Right atrium auricular region (tissue), 2 donors: ENCODE measurements at places on chromosomes 2 and 18. TPM values are rescaled to one million over a fixed set of nuclear protein-coding genes. Genes with fewer than 3 reads are reported as not detected.

Gene IL1F10
- not detected for total RNA-seq

Gene FEV
- not detected for total RNA-seq

DNA sequence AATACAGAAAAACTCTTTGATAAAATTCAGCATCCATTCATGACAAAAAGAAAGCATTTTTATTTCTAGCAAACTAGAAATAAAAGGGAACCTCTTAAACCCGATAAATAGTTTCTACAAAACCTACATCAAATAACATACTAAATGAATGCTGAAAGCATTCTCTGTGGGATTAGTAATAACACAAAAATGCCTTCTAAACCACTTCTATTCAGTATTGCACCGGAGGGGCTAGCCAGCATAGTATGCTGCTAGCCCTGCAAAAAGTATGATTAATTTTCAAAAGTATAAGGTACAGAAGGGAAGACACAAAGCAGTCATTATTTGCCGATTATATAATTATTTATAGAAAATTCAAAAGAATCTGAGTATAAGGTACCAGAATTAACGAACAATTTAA, 145.2 kb downstream of the DTNB start:
- no peaks in the 10 kb centered on the region for H3K36me3 ChIP-seq
- no peak for DNase-seq
- no peak overlapping the region for H3K27ac ChIP-seq
- H3K4me1 ChIP-seq = no peaks in the 10 kb centered on the region

DNA sequence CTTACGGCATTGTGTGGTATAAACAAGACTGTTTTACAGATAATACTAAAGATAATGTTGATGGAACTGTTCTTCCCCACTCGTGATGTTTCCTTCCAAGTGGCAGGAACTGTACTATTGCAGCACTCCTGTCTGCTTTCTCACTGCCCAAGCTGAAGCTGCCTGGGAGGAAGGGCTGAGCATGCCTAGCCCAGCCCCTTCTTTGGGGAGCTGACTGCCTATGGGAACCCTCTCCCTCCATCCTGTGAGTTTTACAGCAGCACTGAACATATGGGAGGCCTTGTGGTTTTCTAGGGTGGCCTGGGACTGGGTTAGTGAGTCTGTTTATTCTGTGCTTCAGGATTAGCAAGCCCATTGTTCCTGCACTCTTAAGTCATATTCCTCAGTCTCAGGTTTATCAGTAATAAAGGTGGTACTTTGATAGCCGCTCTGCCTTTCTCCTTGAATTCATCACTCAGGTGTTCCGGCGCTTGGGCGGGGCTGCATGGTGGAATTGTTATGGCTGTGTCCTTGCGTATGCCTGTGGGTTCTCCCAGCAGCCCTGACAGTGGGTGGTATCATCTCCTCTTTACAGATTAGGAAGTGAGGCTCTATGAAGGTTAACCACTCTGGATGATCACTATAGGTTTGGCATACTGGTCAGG, 379.7 kb downstream of the PTPRM start:
- peak overlapping the region; percentile 26 for H3K4me3 ChIP-seq
- H3K27ac ChIP-seq = no peak overlapping the region
- no peaks in the 10 kb centered on the region for H3K27me3 ChIP-seq
- no peak for DNase-seq
- H3K4me1 ChIP-seq = peaks cover 17% of the 10 kb centered on the region

DNA sequence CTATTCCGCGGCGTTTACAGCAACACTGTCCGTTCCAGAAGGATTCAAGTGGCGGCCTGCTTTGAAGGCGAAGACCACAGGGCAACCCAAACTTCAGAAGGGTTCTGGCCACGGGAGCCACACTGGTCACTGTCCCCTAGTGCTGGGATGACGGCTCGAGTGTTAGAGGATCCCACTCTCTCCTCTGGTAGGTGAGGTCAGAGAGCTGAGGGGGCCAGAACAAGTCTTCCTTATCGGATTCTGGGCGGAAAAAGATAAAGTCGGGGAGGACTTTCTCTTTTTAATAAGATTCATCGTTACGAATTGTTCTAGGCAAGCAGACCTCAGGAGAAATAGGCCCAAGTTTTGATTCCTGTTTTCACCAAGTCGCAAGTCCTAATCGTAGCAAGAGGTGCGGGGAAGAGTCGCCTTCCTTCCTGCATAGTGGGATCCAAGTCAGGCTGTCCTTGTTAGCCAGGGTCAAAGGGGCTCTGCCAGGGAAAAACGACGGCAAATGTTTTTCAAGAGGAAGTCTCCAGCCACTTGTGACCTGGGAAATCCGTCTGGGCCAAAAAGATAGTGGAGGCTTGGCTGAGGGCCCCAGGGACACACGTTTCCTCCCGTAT, 864 bp upstream of the MYL12A start:
- peaks cover 54% of the 10 kb centered on the region for H3K4me1 ChIP-seq
- peak overlapping the region; percentile 99 for H3K4me3 ChIP-seq

- no peaks in the 10 kb centered on the region for H3K36me3 ChIP-seq
- H3K4me3 ChIP-seq = no peak overlapping the region
- no peaks in the 10 kb centered on the region for H3K27me3 ChIP-seq
- no peaks in the 10 kb centered on the region for H3K4me1 ChIP-seq
Observed at GRCh38 chr2:120826260-120826648, 90.6 kb downstream of the GLI2 start.

DNA sequence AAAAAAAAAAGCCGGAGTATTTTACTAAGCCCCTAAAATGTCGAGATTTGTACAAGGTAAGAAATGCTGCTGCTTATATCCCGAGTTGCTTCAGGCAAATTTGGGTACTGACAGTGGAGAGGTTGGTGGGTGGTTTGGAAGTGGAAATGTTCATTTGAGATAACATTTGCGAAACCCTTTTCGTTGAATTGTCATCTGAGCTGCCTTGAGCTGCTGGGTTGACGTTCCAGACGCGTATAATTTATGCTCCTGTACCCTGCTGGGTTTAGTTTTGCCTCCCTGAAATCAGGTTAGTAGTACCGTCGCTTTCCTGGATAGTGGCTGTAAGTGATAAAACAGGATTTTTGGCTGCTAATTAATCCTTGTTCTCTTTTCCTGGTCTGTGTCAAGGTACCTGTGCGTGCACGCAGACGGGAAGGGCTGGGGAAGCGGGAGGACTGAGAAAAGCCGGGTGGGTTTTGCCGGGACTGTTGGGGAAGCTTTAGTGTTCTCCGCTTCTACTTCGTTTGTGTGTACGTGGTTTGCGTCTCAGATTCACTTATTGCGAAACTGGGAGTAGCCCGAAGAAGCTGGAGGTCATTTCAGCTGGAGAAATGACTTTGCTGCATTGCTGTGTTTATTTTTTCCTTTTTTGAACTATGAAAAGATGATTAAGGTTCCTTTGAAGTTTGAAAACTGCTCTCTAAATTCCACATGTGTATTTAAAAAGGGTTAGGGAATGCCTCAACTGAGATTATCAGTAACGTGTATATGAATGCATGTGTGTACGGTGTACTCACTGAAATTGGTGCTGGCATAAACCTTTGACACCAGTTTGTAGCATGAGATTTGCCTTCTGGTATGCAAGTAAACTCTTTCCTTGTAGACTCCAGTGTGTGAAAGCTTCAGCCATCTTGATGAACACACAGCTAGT, 709 bp downstream of the UGP2 start:
- peak; percentile 62 for DNase-seq
- H3K4me1 ChIP-seq = no peaks in the 10 kb centered on the region
- no peaks in the 10 kb centered on the region for H3K36me3 ChIP-seq
- peak overlapping the region; percentile 92 for H3K4me3 ChIP-seq
- peak overlapping the region; percentile 99 for H3K27ac ChIP-seq

GRCh38 chr2:36356990-36357846, 1.6 kb downstream of the CRIM1 start:
- no peaks in the 10 kb centered on the region for H3K36me3 ChIP-seq
- DNase-seq = no peak
- peak overlapping the region; percentile 89 for H3K27ac ChIP-seq
- no peaks in the 10 kb centered on the region for H3K4me1 ChIP-seq
